ENCODE measurements at places on chromosomes 2 and 18.

GRCh38 chr2:163469561-163469962 lies 266.2 kb downstream of the FIGN start:
- DNase-seq, result no peak

GRCh38 chr2:3646446-3646845 lies 11.6 kb upstream of the ALLC start:
- DNase-seq, result no peak

- no peak for DNase-seq
Observed at GRCh38 chr2:99238599-99238998, 16.9 kb downstream of the LYG2 start.

- no peak for DNase-seq
Observed at GRCh38 chr18:23738151-23738550, 48.9 kb downstream of the LAMA3 start.

- no peak for DNase-seq
Observed at GRCh38 chr2:16067866-16068551, 127.7 kb downstream of the MYCN start.

GRCh38 chr18:24831871-24832665 lies 371.6 kb downstream of the HRH4 start:
- no peak for DNase-seq

DNA sequence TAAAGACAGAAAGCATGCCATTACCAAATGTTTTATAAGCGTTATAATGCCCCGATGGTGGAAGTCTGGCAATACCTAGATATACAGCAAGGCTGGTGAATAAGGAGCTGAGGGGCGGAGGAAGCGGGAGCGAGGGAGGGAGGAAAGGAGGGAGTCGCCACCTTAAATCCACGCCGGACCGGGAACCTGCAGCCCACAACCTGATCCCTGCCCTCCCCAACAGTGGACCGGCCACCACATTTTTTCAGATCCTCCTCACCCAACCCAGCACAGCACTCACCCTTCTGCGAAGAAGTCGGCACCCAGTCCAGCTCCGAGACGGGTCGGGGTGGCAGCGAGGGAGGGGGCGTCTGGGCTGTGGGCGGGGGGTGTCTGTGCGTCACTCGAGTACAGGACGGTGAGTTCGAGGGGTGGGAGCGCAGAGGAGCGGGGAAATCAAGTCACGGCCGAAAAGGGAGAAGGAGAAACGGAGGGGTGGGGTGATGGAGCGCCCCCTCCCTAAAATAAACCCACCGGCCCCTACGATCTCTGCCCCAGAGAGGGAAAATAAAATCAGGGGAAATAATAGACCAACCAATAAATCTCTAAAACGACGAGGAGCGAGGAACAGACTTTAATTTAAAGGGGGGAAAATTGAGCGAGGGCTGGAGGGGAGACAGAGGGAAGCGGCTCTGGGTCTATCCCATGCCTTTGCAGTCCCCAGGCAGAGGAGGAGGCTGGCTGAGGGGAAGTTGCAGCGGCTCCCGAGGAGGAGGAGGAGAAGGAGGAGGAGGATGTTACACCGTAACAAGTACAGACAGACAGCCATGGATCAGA lies 96.5 kb upstream of the SERTAD2 start:
- peak; percentile 28 for DNase-seq

- DNase-seq, result no peak
Observed at GRCh38 chr18:62179213-62179612, 7.6 kb downstream of the PIGN start.

GRCh38 chr2:191612496-191612895 lies 65.4 kb upstream of the NABP1 start:
- DNase-seq, result peak; percentile 73

GRCh38 chr2:11508279-11508678 lies 25.6 kb upstream of the GREB1 start:
- no peak for DNase-seq

GRCh38 chr18:58618822-58619595 lies 9.9 kb downstream of the ALPK2 start:
- DNase-seq, result no peak

GRCh38 chr2:37523814-37524362 lies 147.6 kb downstream of the CDC42EP3 start:
- peak; percentile 66 for DNase-seq

DNA sequence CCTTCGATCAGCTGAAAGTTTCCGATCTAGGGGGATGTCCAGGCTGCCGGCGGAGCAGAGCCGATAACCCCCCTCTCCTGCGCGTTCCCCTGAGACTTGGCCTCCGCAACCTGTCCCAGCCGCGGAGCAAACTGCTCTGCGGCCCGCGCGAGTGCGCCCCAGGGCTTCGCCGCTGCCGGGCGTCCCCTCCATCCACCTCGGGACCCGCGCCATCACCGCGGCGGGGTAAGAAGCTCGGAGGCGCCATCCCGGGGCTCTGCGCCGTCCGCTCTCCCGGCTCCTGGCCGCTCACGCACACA lies 990 bp upstream of the GDF7 start:
- DNase-seq, result no peak

GRCh38 chr2:52107124-52107523 lies 1075.2 kb upstream of the NRXN1 start:
- DNase-seq, result no peak

DNA sequence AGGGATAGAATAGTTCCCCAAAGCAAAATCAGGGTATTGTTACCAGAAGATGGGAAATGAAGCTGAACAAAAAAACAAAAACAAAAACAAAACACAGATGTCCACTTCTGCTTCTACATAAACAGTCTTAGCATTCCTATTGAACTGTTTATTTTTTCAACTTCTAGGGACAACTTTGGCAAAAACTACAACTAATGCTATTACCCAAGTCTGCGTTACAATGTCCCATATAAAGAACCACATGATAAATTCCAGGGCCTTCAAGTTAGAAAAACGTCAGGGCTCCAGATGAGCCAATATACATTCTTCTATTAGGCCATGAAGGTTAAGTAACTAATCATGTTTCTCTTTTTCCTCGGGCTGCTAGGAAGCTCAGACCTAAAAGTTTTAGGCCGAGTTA lies 16.9 kb downstream of the PID1 start:
- DNase-seq, result no peak

DNA sequence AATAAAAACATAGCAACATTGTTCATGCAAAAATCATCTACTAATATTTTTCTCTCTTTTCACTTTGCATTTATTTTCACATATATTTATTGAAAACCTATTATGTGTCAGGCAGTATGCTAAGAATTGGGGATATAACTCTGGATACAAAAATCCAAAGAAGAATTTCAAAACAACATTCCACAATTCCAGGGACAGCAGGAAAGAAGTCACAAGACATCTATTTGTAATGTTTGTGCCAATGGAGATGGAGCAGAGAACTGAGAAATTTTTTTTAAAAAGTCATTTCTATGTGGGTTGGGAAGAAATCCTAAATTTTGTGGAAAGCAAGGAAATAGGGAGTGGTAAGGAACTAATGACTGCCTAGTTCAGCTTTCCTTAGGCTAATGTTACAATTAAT lies 128.6 kb upstream of the TLK1 start:
- peak; percentile 43 for DNase-seq

DNA sequence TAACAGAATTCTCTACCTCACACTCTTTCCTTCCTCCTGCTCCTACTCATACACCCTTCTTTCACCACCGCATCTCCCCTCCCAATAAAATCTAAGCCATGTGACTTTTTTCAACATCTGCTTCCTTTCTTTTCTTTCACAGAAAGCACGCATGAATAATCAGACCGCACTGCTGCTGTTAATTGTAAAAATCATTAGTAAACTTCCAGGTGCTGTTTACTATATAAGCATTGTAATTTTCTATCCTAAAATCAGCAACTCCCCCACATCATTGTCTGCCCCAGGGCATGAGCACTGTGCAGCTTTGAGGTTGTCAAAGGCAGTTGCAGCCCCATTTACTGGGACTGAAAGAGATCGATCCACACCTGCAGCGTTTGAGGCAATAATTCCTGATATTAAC lies 782.6 kb upstream of the ID2 start:
- DNase-seq, result no peak
